NCI-H1092 (cell line): ENCODE measurements at places on chromosomes 1 and 21.

GRCh38 chr1:55821234-55821633 lies 606.1 kb upstream of the USP24 start:
- DNase-seq, result no peak

GRCh38 chr1:6627841-6628545 lies 3.3 kb downstream of the THAP3 start:
- DNase-seq, result no peak

- peak; percentile 8 for DNase-seq
Measured at GRCh38 chr1:230459465-230459864, 33.3 kb upstream of the PGBD5 start.

DNA sequence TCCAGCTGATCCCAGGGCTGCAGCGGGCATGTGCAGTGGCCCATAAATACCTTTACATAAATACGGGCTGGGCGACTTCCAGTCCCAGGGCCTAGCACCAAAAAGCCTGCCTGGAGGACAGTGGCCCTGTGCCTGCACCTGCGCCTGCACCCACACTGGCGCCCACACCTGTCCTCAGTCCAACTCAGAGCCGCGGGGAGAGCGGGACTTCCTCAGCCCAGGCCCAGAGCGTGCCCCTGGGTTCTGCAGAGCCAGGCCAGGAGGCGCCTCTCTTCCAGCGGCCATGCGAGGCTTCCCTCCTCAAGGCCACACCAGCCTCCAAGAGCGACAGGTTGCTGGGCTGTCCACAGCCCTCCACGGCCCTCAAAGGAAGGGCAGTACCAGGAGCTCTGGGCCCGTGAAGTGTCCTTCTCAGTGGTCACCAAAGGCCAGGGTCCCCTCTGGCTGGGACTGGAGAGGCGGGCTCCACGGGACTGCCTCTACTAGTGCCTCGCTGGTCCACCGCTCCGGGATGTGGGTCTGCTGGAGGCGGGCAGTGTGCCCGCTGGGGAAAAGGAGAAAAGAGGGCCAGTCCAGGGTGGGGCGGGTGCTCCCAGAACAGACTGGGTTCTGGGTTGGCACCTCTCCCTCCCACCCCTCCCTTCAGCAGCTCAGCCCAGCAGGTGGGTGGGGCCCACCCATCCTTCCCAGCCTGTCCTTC lies 35.7 kb downstream of the ARHGEF16 start:
- DNase-seq, result no peak

DNA sequence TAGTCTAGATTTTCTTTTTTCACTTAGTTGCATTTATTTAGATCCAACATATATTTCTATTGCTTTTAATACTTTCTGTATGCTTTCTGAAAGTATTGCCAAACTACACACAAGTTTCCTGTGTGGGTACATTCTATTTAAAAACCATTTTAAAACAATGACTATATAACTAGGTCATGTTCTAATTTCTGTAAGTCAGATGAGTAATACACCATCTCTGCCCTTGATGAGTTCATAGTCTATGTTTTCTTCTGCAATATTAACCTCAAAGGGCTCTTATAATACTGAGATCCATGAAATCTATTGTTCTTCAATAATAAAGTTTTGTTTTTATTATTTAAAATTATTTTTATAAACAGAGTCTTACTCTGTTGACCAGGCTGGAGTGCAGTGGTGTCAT lies 68.3 kb downstream of the RNASEL start:
- no peak for DNase-seq

DNA sequence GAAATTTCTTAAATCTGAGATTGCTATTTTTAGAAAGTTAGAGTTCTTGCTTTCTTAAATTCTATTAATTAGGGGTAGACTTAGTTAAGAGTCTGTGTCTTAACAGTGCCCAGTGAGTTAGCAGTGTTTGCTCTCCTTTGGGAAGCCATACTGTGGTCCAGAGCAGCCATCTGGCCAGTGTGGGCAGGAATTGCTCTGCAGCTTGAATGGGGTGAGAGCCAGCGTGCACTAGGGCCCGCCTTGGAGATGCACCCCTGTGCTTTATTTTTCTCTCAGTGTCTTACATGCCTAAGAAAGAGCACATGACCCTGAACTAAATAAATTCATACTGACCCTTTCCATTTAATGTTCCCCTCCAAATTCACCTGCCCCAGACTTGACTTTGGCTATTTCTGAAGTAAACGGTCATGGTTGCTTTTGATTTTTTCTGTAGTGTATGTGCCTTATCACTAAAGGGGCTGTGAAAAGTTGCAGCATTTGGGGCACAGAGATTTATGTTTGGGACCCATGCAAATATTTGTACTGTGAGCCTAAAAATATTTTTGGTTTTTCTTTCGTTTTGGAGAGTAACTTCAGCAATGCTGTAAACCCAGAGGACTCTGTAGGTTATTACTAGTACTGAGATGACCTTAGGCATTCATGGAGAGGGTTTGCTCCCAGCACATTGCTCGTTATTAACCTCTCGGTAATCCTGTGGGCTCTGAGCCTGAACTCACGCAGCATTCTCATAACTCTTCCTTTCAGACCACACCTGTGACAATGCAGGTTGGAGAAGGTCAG lies 21.3 kb upstream of the KCNQ4 start:
- no peak for DNase-seq

- no peak for DNase-seq
Measured at GRCh38 chr1:182080040-182080439, 18.5 kb upstream of the ZNF648 start.

- DNase-seq, result no peak
Measured at GRCh38 chr1:8200317-8201115, 117.4 kb upstream of the SLC45A1 start.

DNA sequence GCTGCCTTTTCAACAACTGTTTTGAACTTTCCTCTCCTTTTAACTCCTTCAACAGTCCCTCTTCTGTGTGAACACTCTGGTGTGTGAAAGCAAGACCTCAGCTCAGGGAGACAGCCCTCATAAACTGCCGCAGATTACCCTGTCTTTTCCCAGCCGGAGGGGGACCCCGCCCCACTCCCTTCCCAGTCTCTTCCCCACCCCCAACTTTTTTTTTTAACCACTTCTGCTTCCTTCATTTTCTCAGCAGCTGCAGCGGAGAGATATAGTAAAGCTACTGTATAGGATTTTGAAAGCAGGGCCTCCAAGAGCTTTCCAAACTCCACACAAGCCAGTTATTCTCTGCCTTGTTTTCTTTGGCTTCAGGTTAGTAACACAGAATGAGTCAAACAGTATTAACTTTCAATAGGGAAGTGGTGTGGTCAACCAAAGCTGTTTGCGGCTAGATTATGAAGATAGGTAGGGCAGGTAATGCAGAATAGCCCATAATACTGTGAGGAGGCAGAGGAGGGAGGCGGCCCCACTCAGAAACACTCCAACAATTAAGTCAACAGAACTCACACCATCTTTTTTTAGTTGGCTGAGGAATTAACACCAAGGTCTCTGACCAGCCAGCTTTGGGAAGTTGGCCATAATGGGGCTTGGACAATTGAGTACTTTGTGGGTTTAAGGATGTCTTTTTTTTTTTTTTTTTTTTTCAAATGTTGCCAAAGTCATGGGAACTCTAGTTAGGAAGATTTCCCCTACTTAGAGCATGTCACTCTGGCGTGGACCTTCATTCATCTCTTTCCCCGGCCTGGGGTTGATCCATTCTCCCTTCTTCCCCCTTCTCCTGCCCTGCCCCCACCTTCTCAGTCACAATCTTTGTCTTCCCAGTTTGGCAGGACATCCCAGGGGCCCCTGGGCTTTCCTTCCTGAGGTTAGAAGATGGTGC lies 177.0 kb downstream of the CLIC6 start:
- DNase-seq, result no peak

GRCh38 chr21:32469628-32470027 lies 57.1 kb downstream of the EVA1C start:
- DNase-seq, result no peak

DNA sequence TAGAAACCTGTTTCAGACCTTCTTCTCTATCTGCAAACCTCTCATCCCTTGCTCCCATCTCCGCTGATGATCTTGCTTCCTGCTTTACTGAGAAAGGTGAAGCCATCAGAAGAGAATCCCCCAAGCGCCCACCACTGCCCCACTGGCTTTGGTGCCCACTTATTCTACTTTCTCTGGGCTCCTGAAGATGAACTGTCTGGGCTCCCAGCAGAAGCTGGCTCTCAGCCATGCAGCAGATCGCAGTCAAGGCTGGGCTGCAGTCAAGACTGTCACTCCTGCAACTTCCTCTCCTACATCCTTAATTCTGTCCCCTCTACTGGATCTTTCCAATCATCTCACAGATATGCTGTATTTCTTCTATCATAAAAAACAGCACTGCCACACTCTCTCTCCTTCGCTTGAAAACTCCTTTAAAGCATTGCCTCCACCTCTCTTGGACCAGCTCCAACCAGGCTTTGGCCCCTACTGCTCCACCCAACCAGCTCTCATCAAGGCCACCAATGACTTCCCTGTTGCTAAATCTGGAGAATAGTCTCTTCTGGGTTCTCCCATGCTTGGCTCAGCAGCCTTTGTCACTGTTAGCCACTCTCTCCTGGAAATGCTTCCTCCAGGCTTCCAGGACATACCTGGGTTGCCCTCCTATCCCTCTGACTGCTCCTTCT lies 25.8 kb downstream of the TRIM62 start:
- no peak for DNase-seq

DNA sequence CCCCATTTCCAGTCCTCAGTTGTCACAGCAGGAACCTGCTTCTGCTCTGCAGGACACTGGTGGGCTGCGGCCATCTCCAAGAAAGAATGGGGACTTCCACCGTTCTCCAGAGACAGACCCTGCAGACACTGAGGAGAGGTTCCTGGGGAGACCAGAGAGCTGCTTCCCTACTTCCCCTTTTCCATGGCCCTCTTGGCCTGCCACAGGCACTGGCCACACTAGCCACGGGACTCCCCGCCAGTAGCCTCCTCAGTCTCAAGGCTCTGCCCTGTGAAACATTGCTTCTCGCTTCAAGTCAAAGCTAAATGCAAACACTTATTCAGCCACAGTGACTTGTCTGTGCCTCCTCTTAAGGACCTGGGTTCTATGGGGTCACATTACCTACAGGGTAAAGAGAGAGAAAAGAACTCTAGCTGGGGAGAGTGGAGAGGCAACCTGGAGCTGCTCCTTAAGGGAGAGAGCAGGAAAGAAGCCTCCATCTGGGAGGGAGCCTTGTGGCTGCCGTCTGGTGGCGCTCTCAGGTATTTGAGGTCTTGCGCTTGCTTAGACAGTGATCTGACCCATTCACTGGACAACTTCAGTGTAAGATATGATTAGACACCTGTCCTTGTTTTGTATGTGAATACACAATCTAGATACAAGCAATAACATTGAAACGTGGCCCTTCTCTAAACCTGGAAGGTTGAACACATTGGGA lies 5.4 kb upstream of the SLAMF8 start:
- peak; percentile 43 for DNase-seq

DNA sequence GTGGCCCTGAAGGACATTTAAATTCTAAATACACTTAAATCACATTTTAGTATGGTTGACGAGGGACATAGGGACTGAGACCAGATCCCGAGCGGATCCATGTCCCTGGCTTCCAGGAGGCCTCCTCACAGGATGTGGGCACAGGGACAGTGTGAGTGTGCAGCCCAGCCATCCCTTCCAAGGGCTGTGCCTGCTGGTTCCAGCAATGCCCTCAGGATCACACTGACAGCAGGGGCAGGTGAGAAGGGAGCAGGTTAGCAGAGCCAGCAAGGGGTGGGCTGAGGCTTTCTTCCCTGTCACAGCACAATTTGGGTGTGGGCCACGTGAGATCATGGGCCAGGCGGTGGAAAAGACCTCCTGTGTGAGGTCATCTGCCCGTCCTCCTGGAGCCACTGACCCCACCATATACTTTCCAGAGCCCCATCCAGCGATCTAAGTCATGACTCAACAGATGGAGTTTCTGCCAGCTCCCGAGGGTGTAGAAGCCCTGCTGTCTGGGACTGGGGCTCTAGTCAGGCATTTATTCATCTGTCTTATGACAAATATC lies 37.0 kb upstream of the PRSS38 start:
- DNase-seq, result no peak

DNA sequence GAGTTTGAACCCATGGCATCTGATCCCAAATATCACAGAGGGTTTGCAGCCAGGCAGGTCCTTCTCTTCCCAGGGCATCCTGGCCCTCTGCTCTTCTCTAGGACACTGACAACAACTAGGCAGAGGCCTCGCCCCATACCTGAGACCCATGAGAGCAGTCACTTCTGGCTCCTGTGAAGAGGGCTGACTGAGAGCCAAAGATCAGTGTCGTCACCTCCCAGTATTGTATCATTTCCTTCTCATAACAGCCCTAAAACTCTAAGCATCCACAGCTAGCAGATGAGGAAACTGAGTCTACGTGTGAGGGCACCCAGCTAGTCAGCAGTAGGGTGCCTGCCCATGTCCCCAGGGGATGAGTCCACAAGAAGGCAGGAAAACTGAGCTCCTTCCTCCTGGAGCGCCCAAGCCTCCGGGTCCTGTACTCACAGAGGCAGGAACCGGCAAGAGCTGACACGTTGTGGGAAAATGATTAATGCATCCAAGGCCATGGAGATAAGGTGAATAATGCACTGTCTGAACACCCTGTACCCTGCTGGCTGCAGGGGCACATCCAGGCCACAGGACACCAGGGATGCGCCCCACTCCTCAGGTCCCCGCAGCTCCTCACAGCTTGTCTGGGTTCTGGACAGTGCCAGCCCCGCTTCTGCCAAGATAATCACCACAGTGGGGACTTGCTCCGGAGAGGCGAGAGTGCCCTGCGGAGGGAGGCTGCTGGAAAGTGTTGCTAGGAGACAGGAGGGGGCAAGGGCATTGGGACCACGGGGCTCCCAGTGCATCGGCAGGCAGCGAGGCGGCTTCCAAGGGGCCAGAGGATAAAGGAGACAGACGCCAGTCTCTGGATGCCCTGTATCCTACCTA lies 340.0 kb downstream of the NPHP4 start:
- DNase-seq, result no peak

GRCh38 chr1:31828341-31828740 lies 12.5 kb upstream of the SPOCD1 start:
- DNase-seq, result no peak

- no peak for DNase-seq
Measured at GRCh38 chr21:35929901-35930300, 130.4 kb downstream of the SETD4 start.

GRCh38 chr1:199808110-199808870 lies 219.2 kb upstream of the NR5A2 start:
- DNase-seq, result no peak

GRCh38 chr1:19096036-19096833 lies 113.8 kb downstream of the UBR4 start:
- DNase-seq, result no peak

- no peak for DNase-seq
Measured at GRCh38 chr1:218397752-218398339, 52.7 kb downstream of the TGFB2 start.

DNA sequence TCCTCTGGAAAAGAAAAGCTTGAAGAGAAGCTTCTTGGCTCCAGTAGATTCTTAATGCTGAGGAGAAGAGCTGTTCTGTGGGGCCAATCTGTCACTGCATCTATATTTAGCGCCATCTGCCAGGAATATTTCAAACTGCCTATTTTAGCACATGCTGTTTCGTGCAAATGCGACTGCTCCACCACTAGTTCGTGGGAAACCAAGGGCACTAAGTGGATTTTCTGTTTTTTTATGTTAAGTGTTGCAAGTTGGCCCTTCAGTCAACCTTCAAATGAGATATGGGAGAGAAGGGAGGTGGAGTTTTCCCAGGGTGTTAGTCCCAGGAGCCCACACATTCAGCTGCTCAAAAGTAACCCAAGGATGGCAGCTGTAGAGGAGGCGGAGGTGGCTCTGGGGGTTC lies 91.9 kb downstream of the TSEN15 start:
- DNase-seq, result no peak
